ENCODE measurements at places on chromosomes 2 and 18. TPM values are rescaled to one million over a fixed set of nuclear protein-coding genes. Genes with fewer than 3 reads are reported as not detected.

ALLC gene
- polyA plus RNA-seq, result not detected

CCDC148 gene
- not detected for polyA plus RNA-seq

UGT1A3 gene
- polyA plus RNA-seq, result not detected

GRCh38 chr18:42549596-42549995 lies 565.9 kb downstream of the RIT2 start:
- DNase-seq, result no peak

- DNase-seq, result no peak
These were observed 119.7 kb downstream of the INHBB start for GRCh38 chr2:120465701-120465988.

All from naive B cell (primary cell).